ENCODE measurements at places on chromosomes 1 and 21.

DNA sequence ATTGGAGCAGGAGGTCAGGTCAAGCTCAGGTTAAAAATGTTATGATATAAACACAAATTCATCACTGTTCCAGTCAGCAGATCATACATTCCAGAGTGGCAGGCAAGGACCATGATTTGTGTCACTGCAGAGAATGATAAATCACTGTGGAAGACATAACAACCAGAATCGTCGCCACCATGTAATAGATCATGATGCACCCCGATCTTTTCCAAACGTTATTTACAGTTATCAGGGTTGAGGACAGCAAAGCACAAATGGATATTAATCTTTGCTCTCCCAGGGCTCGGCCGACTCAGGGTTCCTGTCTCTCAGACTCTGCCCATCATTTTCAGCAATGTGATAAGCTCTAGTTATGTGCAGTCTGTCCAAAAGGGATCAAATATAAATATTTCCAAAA, 122.7 kb downstream of the ZBTB18 start:
- no peak for DNase-seq

DNA sequence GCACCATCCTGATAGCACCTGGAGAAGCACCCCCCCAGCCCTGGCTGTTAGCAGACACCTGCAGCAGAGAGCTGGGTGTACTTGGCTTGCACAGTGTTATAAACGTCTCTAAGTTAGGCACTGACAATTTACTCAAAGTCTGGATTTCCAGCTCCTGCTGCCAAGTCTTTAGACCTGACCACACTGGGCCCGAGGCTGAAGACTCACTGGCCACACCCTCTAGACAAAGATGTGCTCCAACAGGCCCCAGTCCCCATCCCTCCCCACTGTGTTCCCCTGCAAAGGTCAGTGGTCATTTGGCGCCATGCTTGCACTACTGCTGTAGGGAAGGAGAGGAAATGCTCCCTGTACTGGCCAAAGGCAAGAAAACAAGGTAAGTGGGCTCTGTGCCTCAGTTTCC, 31.1 kb downstream of the PADI6 start:
- DNase-seq: no peak

DNA sequence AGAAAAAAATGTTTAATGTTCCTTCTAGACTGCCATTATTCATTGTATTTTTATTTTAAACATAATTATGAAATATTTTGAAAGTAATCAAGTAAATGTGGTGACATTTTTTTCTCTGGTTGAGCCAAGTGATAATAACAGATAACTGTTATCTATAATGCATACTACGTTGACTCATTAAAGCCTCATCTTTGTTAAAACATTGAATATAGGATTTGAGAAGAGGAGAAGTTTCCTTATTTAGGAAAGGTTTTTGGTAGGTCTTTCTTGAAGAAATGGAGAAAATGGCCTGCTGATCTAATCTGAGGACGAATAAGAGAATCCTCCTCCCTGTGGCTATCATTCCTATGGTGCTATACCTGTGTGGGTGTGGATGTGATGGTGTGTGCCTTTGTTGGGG, 89.0 kb downstream of the NFIA start:
- DNase-seq: no peak

GRCh38 chr1:64197076-64197475, 6.3 kb upstream of the UBE2U start:
- DNase-seq: no peak

GRCh38 chr1:39544327-39544726, 32.3 kb downstream of the PABPC4 start:
- no peak for DNase-seq

- DNase-seq: no peak
Observed at GRCh38 chr1:230599926-230600656, 42.2 kb upstream of the COG2 start.

DNA sequence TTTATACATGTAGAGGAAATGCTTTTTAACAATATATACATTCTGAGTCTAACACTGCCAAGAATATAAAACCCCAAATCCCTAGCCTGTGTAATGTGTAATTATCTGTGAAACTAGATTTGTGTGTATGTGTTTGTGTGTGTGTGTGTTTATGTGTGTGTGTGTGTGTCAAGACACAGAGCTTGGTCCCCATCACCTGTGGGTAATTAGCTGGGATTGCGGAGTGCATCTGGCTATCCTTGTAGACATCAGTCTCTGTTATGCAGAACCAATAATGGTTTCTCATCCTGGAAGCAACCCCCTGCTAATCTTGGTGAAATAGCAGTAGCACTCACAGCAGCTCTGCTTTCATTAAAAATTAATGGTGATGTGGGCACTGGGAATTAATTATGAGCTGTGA, 26.3 kb upstream of the ST6GALNAC3 start:
- DNase-seq: no peak

- no peak for DNase-seq
Observed at GRCh38 chr1:43874716-43875115, 58.9 kb upstream of the ARTN start.

Measured in stromal cell of bone marrow (primary cell).